ENCODE measurements at places on chromosomes 2 and 18. TPM values are rescaled to one million over a fixed set of nuclear protein-coding genes. Genes with fewer than 3 reads are reported as not detected.

Gene LAMA1
- 7.9 TPM for total RNA-seq

Gene NAPG
- total RNA-seq: 39.8 TPM

Gene PHOSPHO2
- total RNA-seq: 9.9 TPM

DNA sequence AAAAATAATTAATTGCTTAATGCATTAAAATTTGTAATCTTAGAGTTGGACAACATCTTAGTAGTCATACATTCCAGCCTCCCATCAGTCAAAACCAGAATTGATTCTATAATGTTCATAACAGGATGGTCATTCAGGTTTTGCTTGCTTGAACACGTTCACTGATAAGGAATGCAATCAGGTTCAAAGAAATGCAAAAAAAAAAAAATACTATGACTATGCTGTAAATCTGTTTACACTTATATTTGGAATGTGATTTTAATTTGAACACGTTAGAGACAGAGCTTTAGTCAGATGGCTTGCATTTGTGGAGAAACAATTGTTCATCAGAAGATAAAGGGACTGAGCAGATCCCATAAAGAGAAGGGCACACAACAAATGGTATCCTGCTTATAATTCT, 131.3 kb upstream of the UNC80 start:
- no peak for DNase-seq

DNA sequence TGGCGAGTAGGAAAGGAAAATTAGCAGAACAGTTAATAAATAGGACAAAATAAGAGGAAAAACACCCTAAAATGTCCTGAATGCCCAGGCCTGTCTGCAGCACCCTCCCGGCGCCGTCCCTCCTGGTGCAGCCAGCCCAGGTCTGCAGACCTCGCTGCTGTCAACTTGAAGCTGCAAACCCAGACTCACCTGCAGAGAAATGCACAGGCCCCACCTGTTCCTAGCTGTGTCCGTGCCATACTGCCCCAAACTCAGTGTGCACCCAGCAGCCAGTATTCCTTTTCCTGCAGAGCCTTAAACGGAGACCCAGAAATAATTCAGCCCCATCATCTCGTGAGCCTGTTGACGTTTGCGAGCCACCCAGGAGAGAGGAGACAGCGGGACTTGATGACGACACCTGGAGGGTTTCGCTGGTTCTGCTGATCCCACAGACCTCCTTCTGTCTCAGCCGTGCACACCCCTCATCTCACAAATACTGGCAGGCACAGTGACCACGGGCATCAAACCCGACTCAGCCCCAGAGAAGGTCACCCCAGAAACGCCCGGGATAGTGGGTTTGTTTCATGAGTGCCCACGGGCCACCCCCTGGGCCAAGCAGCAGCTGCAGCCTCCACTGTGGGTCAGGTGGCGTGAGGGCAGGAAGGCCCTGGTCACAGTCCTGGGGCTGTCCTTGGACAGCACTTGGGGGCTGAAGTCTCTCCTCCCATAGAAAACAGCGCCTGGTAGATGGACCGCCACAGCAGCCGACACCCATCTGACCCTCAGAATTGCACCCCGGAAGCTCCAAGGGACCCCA, 239.5 kb upstream of the SALL3 start:
- DNase-seq: peak; percentile 62

DNA sequence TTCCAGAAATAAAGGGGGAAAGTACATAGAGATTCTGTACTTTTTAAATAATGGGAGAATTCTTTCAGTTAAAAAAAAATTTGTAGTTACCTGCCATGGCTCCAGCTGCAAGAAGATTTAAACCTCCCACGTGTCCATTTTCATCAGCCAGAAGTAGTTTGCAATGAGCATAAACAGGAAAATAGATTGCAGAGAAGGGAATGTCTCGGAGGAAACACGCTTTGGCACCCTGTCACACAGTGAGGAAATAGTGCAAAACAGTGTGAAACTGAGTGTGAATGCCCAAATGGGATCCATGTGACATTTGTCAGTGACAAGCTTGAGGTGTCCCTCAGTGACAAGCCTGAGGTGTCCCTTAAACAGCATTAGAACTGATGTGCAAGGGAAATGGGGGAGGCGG, 102.7 kb downstream of the SLC25A12 start:
- no peak for DNase-seq

- DNase-seq: no peak
These were observed 2.1 kb downstream of the COL6A3 start for GRCh38 chr2:237411683-237412423.

- DNase-seq: peak; percentile 92
These were observed at the start of gene DAW1 for GRCh38 chr2:227871375-227871791. Gene DAW1 (plus strand): TSS chr2:227871631. CDS start chr2:227871690, 59 bp downstream.

- DNase-seq: no peak
These were observed 54.6 kb upstream of the RASGRP3 start for GRCh38 chr2:33421820-33422219.

DNA sequence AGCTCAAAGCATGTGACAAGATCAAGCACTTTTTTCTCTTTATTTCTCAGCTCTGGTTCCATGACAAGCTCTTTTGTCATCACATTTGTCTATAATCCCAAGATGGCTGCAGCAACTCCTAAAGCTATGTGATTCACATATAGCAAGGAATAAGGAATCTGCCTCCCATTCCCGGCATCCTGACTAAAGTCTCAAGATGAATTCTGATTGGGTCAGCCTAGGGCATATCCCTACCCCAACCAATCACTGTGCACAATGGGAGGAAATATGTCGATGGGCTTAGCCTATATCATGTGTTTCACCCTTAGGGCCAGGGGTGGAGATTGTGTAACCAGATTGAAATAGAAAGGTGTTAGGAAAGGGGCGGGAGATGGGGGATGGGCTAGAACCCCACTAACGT, 23.1 kb upstream of the COLEC12 start:
- no peak for DNase-seq

DNA sequence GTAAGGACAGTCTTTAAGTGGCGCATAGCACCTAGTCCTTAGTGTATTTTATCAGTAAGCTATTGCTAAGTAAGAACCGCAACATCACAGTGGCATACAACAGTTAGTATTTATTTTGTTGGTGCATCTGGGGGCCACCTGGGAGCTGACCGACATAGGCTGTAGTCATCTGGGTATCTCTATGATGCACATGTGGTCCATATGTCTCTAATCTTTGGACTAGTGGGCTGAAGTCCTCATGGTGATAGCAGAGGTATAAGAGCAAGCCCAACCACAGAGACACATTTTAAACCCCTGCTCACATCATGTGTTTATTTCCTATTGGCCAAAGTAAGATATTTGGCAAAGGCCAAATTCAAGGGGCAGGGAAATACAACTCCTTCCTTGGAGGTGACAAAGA, 2.9 kb downstream of the CAMKMT start:
- no peak for DNase-seq

GRCh38 chr2:63594660-63595059, 5.9 kb downstream of the MDH1 start:
- DNase-seq: no peak

Data from mesenteric fat pad (tissue), 1 donor.